ENCODE measurements at places on chromosomes 2 and 18. TPM values are rescaled to one million over a fixed set of nuclear protein-coding genes. Genes with fewer than 3 reads are reported as not detected.

GRCh38 chr2:96554293-96555145 lies 18.0 kb downstream of the ARID5A start:
- no peak for DNase-seq

The ARL6IP6 gene
- total RNA-seq = 17.3 TPM

DNA sequence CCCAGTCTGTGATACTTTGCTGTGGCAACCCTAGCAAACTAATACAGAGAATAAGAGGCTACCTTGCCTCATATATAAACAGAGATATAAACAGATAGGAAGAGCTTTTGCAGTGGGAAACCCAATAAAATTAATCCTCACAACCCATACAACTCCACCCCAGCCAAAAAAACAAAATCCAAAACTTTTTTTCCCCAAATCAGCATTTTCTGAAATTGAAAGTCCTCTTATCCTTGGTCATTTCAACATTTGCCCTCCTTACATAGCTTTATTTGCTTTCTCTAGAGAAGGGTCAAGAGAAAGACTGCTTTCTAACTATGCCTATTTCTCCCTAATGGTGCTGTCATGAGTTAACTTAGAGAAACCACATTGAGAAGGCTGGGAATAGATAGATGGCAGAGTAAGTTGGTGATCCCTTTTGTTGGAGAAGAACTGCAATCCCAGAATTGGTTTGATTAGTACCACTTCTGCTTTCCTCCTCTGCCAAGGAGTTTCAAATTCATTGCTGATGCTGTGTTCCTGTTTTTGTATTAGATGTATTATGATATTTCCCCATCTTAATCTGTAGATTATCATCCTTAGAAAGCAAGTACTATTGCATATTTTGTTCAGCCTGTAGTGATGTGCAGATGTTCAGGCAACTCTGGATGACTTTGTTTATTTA lies 76.5 kb upstream of the B3GNT2 start:
- DNase-seq = no peak

DNA sequence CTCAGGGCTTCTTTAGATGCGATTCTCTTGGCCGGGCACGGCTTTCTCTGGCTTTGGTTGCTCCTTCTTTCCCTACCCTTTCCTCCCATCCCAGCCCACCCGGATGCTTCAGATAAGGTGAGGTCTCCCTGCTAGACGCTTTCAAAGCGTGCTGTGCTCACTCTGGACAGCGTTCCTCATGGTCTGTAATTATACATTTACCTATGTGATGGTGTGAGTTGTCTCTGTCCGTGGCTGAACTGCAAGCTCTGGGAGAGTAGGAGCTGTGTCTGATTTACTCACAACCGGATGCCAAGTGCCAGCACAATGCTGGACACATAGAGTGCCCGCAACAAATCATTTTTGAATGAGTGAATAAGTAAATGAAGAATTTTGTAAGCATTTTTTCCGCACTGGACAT lies 26.8 kb upstream of the PNPT1 start:
- DNase-seq = no peak

The TMEM169 gene
- total RNA-seq = 0.13 TPM

The GCC2 gene
- 11.8 TPM for total RNA-seq
